ENCODE measurements at places on chromosomes 3 and 15.
A peak's percentile ranks its signal among the peaks of the same experiment; 100 is the strongest.

- no peak for DNase-seq
Observed at GRCh38 chr15:60844511-60845174, 365.7 kb upstream of the ICE2 start.

GRCh38 chr3:177287231-177287630 is 89.9 kb upstream of the TBL1XR1 start:
- DNase-seq: peak; percentile 5

GRCh38 chr3:52530918-52531826 is 2.5 kb downstream of the NT5DC2 start:
- no peak for DNase-seq

DNA sequence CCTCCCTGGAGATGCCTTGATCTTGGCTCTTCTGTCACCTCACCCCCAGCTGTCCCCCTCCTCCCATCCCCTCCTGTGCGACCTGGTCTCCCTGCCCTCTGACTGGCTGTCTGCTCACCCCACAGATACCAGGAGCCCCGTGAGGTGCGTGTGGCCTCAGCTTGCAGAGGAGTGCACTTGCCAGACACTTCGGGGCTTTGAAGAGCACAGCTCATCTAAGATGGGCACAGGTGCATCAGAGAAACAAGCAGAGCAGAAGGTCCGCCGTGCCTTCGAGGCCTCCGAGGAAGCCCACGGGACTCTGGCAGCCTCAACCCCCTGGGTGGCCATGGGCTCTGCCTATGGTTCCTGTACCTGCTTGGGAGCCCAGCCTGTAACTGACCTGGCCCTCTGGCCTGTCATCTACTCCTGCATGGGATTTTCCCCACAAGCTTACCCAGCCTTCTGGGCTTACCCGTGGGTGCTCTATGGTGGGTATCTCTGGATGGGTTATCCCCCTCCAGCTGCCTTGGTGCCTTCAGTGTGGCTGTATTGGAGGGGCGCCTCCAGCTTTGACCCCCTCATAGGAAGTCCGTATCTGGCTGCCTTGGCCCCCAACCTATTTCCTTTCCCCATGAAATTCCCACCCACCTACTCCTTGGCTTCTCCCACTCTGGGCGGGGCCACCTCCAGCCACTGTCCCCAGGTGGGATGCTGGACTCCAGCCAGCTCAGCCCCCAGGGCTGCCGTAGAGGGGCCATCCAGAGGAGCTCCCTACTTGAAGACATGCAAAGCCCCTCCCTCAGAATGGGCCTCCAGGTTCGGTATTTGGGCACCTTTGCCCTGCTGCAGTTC is 3.8 kb downstream of the PRR23E start:
- no peak for DNase-seq
